ENCODE measurements at places on chromosomes 3 and 15. TPM values are rescaled to one million over a fixed set of nuclear protein-coding genes. Genes with fewer than 3 reads are reported as not detected.

The EXOSC7 gene
- 50.4 TPM for total RNA-seq

The PRR20G gene
- not detected for total RNA-seq

The RTP1 gene
- total RNA-seq: not detected

The LSAMP gene
- total RNA-seq: not detected

The ACTRT3 gene
- 4.7 TPM for total RNA-seq

The EHHADH gene
- total RNA-seq: 7.7 TPM

The MKRN2 gene
- 43.4 TPM for total RNA-seq

The NPAP1 gene
- not detected for total RNA-seq

The TUSC7 gene
- not detected for total RNA-seq

The RUBCN gene
- 8.8 TPM for total RNA-seq

The BLM gene
- 8.7 TPM for total RNA-seq

The GOLGA8R gene
- total RNA-seq: 1.0 TPM

The SERINC4 gene
- total RNA-seq: not detected

The CHCHD4 gene
- total RNA-seq: 16.0 TPM

The TXNRD3 gene
- 7.3 TPM for total RNA-seq

The PRICKLE2 gene
- 2.5 TPM for total RNA-seq

The GOLGA6L4 gene
- total RNA-seq: 2.0 TPM
